NCI-H1417 treated with DMSO at 0.1 percent for 48 hours (cell line): ENCODE measurements at places on chromosomes 6 and 20.

DNA sequence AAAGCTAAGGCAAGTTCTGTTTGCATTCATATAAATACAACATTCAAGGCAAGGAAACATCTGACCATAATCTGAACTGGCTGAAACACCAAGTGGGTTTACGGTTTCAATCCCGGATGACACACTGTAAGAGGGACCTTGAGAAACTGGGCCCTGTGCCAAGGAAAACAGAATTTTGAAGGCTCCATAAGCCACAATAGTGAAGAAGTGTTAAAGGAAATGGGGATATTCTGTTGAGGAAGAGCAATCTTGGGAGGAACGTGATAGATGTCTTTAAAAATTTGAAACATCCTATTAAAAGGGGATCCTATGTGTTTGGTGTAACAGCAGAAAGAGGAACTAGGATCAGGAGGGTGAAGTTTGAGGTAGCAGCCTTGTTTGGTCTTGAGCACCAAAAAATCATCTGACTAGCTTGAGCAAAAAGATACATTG lies 82.4 kb upstream of the TAB2 start:
- DNase-seq = no peak

GRCh38 chr20:39645131-39645530 lies 683.0 kb downstream of the DHX35 start:
- DNase-seq = peak; percentile 54

DNA sequence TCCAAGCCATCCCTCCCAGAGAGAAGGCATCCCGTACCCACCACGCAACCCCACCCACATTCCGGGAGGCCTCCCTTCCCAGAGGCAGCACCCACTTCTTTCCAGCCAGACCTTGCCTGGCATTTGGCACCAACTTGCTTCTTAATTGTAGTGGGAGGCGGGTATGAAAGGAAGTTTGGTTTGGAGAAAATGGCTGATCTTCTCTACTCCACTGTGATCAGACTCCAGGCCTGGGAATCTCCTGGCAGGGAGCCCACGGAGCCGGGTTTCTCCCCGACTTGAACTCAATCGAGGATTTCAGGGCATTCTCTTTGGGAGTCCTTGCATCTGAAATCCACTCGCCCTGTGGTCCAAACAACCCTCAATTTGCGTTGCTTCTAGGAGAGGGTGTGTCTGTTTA lies 107.1 kb downstream of the ZDHHC14 start:
- no peak for DNase-seq

DNA sequence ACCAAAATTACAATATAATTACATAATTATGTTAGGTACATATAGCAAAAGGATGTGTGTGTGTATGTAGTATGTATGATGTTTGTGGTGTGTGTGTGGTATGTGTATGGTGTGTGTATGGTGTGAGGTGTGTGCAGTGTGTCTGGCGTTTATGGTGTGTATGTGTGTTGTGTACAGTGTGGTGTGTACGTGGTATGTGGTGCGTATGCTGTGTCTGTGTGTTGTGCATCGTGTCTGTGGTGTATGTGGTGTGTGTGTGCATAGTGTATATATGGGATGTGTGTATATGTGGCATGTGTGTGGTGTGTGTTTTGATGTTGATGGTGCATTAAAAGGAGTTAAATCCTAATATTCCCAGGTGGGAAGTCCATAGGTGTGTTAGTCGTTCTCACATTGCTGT lies 62.8 kb downstream of the PLG start:
- no peak for DNase-seq

- no peak for DNase-seq
Measured at GRCh38 chr20:2729251-2729713, 36.7 kb downstream of the EBF4 start.

- no peak for DNase-seq
Measured at GRCh38 chr20:32294071-32294470, 16.6 kb downstream of the KIF3B start.

- DNase-seq = no peak
Measured at GRCh38 chr20:38591474-38592410, 9.9 kb upstream of the ARHGAP40 start.

DNA sequence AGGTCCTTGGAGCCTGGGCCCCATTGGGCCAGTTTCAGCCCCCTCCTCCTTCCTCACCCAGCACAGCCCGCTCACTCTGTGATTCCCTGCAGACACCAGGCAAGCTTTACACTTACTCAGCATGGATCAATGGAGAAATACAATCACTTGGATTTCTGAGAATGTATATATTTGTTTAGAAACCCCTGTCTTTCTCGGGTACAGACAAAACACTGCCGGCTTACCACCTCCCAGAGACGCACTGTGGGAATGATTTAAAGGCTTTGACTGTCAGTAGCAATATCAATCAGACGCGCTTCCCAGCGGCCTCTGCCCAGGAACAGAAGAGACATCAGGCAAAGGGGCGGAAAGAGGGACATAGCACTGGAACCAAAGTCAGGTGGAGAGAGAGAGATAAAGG lies 186.5 kb downstream of the MAFB start:
- DNase-seq = no peak

DNA sequence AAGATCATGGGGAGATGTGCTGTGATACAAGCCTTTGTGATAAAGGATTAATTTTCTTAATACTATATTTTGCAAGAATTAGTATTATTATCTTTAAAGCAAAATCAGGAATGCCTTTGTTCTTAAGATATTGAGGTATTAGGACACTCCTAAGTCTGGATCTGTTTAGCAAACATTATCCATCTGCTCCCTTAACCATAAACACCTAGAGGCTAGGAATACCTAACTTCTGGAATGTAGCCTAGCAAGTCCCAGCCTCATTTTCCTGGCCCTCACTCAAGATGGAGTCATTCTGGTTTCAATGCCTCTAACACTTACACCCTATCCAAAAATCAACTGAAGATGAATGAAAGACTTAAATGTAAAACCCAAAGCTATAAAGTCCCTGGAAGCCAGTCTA lies 106.3 kb upstream of the GJE1 start:
- DNase-seq = no peak

DNA sequence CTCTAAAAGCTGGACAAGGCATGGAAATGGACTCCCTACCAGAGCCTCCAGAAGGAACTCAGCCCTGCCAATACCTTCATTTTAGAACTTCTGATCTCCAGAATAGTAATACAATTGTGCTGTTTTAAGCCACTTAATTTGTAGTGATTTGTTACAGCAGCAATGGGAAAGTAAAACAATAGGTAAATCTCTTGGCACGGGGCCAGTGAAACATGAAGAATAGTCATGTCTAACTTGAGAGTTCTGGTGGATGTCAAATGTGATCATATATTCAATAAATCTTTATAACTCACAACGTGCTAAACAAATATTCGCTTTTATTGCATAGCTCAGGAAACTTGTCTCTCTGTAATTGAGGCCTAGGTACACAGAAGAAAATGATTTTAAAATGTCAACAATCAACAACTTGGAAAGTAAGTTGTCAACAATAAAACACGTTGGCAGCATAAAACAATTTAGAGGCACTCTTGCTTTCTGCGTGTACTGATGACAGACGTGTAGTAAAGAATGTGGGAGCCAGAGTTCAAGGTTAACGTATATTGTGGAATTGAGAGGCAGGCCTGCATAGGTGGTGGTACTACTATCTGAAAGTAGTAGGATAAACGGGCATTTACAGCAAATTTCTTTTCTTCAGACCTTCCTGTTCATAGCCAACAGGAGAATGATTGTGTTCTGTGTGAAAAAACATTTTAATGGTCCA lies 140.5 kb upstream of the OPRM1 start:
- no peak for DNase-seq

- peak; percentile 31 for DNase-seq
Measured at GRCh38 chr6:123715006-123715863, 78.5 kb upstream of the TRDN start.
